ENCODE measurements at places on chromosomes 1 and 21.

DNA sequence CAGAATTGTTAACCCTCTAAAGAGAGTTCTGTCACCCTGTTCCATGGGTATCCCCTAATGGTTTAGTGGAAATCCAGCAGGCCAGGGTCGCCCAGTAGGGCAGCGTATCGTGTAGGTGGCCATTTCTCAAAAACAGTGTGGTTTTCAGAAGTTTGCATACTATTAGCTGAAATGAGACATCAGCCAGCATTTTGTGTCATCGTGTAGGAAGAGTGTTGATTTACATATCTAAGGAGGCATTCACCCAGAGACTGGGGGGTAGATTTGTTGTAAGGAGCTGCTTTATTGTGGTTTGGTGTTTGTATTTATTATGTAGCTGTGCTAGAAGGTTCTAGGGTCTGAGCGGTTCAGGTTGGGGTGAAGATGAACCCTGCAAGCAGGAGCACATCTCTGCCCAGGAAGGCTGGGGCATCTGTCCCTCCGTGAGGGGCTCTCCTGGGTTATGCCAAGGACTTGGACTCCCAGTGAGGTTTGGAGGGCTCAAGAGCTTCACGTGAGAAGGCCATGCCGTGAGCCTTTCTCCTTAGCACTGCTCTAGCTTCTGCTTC is 174.4 kb downstream of the PGBD5 start:
- DNase-seq, result no peak

DNA sequence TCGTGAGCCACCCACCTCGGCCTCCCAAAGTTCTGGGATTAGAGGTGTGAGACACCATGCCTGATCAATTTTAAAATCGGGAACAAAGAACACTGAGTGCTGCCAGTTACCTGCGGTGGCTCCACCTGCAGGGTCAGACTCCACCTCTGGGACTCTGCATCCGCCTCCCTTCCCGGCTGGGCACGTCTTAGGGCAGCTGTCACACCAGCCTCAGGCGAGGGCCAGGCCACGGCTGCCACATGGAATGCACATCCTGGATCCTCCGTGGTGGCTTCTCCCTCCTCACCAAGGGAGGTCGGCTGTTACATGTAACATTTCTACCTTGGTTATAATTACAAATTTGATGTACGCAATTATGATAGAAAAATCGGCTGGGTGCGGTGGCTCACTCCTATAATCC is 5.9 kb upstream of the MXRA8 start:
- no peak for DNase-seq

- no peak for DNase-seq
Observed at GRCh38 chr1:117527074-117527473, 78.8 kb upstream of the TENT5C start.

DNA sequence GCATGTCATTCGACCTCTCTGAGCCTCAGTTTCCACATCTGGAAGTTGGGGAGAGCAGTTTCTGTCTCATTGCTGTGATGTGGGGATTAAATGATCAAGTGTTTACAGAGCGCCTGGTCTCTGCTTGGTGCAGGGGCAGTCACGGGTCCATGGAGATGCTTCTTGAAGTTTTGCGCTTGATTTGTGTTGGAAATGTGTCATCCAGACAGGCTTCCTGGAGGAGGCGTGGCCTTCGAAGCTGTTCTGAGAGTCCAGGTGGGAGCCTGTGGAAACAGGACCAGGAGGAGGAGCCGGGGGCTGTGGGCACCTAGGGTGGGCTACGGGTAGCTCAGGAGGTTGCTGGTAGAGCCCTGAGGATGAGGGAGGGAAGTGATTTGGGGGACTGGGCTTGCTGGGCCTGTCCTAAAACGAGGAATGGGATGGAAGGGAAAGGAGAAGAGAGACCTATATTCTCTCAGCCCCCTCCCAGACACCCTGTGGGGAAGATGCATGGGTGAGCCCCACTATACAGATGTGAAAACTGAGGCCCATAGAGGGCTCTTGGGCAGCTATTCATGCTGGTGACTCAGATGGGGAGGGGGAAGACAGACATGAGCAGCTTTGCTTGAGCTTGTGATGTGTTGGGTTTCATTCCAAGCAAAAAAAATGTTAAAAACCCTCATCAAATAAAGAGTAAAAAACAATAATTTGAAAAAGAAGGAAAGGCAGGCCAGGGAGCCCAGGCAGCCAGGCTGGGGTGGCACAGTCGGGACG is 107.2 kb upstream of the WNT4 start:
- DNase-seq, result no peak

DNA sequence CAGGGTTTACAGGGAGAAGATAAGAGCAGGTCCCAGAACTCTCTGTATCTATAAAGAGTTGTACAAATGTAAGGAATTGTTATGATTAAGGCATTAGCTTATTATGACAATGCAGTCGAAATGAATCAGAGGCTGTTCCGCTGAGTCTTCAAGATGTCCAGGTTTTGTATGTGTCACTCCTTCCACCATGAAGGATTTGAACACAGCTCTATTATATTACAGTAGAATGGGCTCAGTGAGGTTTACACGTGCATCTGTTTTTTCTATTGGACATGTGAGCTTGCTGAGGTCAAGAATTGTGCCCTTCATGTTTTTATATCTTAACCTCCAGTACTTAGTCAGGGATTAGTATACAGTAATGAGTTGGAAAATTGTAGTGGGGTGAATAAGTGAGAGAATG is 86.3 kb downstream of the MPZL1 start:
- peak; percentile 24 for DNase-seq

DNA sequence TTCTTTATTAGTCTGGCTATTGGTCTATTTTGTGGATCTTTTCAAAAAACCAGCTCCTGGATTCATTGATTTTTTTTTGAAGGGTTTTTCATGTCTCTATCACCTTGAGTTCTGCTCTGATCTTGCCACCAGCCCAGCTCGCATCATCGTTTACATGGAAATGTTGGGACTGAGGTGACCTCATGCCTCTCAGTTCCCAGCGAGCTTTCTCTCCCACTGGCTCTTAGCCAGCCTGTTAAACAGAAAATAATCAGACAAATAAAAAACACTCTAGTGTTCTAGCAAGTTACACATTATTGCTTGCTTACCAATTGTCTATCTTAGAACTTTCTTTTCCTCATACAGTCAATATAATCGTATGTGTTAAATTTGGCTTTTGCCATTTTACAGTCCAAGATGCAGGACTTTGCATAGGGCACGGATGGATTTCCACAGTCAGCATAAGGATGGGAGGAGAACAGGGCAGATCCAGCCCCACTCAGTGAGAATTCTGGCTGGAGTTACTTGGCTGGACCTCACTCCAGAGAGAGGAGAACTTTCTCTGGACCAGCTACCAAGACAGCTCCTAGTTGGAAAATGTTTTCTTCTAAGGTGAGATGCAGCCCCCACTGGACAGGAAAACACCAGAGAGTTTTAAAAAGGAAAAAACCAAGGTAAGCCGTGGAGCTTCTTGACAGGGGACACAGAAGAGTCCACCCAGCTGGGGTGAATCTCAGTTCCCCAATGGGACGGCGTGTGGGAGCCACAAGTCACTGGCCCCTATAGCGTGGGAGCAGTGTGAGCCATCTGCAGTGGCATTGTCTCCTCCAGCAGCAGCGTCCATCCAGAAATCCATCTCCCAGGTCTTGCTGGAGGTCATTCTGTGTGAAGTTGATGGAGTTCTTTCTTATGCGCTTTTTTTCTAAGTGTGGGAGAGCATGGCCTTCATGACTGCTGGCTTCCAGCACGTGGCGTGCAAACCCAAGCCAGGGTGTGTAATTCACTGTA is 17.6 kb downstream of the PGBD2 start:
- no peak for DNase-seq

DNA sequence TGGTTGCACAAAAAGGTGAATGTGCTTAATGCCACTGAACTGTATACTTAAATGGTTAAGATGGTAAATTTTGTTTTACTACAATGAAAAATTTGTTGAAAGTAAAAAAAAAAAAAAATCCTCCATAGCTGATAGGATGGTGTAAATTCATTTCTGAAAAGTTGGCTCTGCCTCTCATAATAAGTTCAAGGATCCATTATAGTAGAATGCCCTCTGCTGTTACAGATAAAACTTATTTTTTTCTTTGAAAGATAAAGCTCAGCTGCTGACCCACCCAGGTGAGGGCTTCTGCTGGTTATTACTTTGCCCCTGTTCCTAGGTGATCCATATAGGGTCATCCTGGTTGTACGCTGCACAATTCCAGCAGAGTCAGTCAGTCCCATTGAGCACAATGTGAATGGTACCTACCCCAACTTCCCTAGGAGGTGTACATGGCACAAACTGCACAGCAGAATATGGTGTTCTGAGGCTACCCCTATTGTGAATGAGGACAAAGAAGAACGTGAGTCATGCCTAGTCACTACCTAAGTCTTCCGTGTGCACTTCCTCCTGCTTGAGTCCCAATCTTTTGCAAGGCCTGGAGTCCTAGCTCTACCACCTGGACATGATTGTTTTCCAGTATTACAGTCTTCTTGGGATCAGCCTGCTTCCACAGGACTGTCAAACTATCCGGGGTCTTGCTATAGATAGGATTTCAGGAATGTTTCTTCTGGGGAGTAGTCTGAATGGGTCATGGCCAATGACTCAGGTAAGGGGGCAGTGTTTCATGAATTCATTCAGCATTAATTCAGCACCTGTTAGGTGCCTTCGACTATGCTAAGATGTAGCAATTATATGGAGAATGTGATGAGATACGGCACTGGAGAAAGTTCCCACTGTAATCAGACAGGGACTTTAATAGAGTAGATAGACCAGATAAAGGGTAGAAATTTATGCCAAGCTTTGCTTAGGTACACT is 20.8 kb upstream of the CD5L start:
- no peak for DNase-seq

- DNase-seq, result no peak
Observed at GRCh38 chr1:64291931-64292330, 88.5 kb downstream of the UBE2U start.

GRCh38 chr1:222546548-222547259 is 1.2 kb downstream of the HHIPL2 start:
- peak; percentile 82 for DNase-seq

- DNase-seq, result no peak
Observed at GRCh38 chr21:41387824-41388223, 26.0 kb downstream of the MX2 start.

DNA sequence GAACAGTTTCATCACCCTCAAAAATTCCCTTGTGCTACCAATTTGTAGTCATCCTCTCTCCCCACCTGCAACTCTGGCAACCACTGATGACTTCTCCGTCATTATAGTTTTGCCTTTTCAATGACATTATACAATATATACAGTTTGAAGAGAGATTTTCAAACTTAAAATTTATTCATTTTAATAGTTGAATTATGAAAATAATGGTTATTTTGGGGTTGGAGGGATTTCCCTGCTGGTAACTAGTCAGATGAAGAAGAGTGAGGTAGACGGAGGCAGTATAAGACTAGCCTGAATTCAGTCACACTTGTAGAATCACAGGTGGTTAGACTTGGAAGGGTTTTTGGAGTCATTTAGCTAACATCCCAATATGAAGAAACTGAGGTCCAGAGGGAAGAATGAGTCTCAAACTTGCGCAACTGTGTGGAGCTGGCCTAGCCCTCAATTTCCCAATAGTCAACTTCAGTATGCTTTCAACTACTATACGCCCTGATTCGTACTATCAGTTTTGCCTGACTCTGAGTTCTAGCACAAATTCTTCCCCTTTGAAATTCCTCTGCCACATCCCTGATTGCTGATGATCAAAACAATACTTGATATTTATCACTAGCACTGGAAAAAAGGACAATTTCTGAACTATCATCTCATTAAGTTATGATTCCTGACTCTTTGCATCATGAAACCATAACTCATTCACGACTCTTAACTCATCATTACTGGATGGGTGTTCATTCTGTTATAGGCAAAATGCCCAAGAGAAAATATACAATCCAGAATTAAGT is 54.2 kb downstream of the VANGL2 start:
- DNase-seq, result no peak

DNA sequence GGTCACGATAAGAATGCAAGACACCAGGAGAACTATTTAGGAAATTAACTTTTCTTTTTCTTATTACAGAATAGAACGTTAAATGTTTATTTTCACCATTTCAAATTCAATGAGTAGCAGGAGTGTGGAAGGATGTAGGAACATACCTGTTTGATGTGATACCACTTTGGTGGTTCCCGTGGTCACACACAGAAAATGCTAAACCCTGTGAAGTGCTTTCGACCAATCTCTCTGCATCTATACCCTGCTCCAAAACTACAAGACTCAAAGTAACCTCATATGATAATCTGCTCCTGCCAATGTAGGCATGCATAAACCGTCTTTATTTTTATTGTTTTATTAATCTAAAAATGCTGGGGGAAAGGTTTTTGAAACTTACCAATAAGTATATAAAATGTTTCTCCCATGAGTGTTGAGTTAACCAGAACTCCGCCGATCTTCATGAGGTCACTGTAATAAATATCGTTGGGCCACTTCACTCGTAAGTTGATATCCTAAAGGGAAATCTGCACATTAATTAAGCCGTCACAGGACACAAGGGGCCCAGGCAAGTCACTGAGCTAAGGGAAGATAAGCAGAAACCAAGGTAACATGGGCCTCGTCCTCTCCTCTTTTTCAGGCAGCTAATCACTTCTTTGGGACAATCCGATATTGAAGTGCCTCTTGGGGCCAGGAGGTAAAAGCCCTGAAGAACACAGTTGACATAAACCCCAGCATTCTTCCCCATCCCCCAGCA is 60.6 kb downstream of the SIM2 start:
- no peak for DNase-seq

DNA sequence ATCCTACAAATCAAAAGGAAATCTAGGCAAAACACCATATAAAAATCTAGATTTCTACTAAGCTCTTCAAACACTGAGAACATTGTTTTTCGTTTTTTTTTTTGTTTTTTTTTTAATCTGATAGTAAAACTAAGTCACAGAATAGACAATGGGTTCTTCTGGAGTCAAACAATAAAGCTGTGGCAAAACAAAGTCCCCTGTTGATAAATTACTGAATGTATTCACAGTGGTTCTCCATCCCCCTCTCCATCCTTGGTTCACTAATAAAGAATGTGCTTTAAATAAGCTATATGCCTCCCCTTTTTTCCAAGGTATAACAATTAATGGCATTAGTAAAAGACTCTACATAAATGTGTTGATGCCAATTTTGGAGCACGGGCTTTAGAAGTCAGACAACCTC is 16.7 kb upstream of the ATP1B1 start:
- DNase-seq, result no peak

DNA sequence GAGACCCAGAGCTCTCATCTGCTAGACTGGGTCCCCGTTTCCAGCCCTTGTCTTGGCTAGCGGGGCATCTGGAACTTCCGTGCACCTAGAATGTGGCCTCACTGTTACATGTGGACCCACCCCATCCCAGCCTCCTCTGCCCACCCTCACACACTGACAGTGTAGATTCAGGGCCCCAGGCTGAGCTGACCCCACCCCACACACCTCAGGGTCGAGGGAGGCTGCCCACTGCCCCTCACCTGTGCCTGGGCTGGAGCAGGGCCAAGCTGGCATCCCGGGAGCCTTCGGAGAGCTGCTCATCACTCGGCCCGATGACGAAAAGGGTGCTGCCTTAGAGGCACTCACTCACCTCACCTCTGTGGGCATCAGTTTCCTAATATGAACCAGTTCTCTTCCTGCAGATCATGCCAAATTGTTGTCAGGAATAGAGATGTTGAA is 11.1 kb downstream of the ACOT11 start:
- no peak for DNase-seq

DNA sequence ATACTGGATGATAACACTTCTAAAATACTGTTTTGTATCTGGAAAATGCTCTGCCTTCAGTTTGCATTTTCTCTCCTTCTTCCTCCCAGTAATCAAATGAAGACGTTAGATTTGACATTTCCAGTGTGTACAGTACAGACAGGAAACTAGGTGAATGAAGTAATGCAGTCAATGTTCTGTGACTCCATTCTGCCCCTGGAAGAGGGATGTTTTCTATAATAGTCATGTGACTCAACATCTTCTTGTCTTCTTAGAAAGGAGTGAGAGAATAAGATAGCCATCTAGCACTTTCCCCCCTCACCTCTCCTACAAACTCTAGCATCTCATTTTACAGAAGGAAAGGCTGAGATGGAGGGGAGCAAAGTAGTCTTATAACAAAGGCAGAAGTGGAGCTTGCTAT is 77.6 kb downstream of the DDR2 start:
- DNase-seq, result peak; percentile 33

All from fibroblast of skin of right quadriceps (primary cell).